ENCODE measurements at places on chromosomes 1 and 21.
A peak's percentile ranks its signal among the peaks of the same experiment; 100 is the strongest.

DNA sequence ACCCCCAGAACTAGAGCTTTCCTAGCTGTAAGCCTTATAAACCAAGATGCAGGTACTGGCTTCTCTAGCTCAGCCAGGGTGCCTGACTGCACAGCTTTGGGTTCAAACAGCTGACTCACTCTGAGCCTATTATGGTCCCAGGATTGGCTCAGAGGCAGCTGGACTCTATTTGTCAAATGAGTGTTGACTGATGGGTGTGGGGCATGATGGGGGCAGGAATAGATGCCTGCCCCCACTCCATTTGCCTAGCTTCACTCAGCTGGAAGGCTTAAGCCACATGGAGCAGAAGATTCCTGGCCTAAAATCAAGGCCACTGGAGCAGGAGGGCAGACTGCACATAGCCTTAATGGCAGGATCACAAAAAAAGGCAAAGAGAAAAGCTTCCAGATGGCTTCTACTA lies 90.5 kb downstream of the PIK3R3 start:
- no peak for DNase-seq

GRCh38 chr1:84253036-84253435 lies 48.5 kb upstream of the SAMD13 start:
- no peak for DNase-seq

GRCh38 chr1:182048562-182048961 lies 12.9 kb downstream of the ZNF648 start:
- no peak for DNase-seq

DNA sequence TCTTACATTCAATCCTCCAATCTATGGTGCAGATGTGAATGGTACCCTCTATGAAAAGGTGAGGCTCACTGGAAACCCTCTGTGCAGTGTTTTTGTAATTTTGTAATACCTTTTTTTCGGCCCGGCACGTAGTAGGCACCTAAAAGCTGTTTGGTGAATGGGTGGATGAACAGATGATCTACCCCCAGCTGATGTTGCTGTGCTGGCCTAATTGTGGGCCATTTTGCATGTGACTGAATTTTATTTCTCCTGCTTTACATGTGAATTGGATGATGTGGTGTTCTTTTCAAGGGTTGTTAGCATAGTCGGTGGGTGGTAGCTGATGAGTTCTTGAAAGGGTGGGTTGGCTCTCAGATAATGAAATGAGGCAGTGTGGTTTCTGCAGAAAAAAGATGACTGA lies 10.4 kb downstream of the KDM4A start:
- DNase-seq, result no peak

- no peak for DNase-seq
Observed at GRCh38 chr1:199046618-199047017, 407.8 kb downstream of the PTPRC start.

DNA sequence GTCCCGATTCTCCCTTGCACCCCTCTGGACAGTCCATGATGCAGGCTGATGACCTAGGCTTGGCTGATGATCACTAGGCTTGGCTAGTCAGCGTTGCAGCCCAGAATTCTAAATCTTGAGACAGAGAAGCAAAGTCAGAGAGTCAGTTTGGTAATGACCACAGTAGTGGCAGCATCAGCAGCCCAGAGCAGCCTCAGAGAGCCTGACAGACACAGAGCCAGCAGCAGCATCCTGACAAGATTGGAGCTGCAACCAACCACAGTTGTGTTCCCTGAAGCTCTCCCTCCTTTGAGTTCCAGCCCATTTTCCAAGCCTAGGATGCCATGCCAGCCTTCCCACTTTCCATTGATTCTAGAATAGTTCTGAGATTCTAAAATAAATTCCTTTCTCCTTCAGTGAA lies 16.8 kb upstream of the ITLN1 start:
- no peak for DNase-seq

- DNase-seq, result no peak
Observed at GRCh38 chr21:41217671-41218385, 49.9 kb downstream of the BACE2 start.

GRCh38 chr1:64483731-64484414 lies 13.9 kb downstream of the CACHD1 start:
- DNase-seq, result no peak

- no peak for DNase-seq
Observed at GRCh38 chr1:182615468-182616129, 11.4 kb upstream of the RGS16 start.

DNA sequence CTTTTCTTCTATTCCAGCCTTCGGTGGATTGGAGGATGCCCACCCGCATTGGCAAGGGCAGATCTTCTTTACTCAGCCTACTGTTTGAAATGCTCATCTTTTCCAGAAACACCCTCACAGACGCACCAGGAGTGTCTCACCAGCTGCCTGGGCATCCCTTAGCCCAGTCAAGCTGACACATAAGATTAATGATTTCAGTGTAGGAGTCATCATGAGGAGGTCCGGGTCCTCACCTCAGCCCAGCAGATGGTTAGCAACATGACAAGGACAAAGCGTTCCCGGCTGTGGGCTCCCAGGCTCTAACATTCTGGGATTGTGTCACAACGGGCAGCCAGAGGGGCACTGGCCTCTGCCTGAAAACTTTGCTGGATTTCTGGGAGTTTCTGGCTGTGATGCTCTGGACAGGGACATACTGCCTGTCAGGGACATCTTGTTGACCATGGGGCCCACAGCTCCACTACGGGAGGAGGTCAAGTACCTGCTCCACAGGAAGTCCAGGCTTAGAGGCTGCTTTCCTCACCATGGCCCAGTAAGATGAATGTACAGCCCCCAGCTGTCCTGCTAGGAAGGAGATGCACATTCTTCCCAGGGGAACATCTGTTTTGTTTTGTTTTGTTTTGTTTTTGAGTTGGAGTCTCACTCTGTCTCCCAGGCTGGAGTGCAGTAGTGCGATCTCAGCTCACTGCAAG lies 204.0 kb upstream of the COA6 start:
- DNase-seq, result no peak

DNA sequence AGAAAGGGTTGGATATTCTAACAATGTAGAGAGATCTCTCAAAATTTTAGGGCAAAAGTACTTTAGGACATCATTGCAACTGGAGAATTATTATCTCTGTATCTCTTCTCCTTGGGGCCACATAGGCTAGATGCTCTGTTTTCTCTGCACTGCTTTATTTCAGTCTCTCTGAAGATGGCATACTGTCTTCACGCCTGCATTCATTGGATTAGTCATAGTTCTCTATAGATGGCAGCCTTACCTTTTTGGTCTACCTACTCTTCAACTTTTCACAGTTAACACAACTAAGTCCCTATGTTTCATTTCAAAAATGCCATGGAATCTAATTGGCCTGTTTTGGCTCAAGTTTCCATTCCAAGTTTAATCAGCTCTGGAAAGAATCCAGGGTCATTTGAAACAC lies 1623.3 kb upstream of the B3GALT2 start:
- DNase-seq, result no peak

DNA sequence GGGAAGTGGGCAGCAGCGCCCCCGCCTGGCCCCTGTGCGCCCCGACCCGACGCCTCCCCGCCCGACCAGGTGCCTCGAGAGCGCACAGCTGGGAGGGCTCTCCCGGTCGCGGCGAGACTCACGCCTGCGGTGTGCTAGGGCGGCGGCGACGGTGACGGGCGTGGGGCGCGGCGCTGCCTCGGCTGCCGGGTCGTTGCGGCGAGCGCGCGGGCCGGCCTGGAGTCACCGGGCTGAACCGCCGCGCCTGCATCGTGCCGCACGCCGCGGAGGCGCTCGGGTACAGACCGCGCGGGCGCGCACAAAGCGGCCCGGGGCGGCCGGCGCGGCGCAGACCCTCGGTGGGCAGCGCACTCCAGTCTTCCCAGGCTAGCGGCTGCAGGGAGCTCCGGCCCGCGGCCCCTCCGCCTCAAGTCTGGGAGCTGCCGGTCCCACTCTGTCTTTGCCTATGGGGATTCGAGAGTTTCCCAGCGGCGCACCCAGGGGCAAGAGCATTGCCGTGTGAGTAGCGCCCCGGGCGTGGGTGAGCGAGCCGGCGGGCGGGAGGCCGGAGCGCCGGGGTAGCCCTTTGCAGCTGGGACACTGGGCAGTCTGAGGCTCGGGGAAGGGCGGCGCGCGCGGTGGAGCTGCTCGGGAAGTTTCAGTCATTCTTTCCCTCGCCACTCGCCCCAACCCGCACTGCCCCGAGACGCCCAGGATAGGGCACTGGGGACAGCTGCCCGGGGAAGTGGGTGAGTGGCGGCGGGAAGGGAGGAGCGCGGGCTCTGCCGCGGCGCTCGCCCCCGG lies at the start of gene SLC35F3:
Gene SLC35F3 (plus strand): TSS at position 44 of the 783 bp plus-strand sequence.
- peak; percentile 30 for DNase-seq

DNA sequence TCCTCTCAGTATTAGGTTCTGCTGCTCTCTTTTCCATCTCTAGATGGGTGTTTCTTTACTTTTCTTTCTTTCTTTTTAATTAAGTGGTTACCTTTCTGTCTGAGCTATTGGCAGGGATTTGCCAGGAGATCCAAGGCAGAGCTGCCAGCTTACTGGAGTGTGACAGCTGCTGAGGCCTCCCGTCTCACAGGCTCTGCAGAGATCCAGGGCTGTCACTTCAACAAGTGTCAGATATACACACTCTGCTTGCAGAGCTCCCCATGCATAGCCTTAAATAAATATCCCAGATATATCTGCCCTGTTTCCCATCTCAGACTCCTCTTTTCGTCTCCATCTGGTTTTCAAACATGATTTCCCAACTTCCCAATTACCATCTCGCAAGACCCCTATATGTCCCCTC lies 124.3 kb downstream of the NOS1AP start:
- no peak for DNase-seq

GRCh38 chr1:158102881-158103674 lies 77.6 kb upstream of the CD1D start:
- no peak for DNase-seq

- no peak for DNase-seq
Observed at GRCh38 chr1:221839321-221839720, 97.4 kb upstream of the DUSP10 start.

GRCh38 chr1:1354271-1355247 lies 3.8 kb downstream of the MXRA8 start:
- no peak for DNase-seq

- DNase-seq, result no peak
Observed at GRCh38 chr1:236164273-236164672, 21.9 kb downstream of the GPR137B start.

GRCh38 chr1:172939475-172939874 lies 111.3 kb downstream of the TNFSF18 start:
- no peak for DNase-seq

DNA sequence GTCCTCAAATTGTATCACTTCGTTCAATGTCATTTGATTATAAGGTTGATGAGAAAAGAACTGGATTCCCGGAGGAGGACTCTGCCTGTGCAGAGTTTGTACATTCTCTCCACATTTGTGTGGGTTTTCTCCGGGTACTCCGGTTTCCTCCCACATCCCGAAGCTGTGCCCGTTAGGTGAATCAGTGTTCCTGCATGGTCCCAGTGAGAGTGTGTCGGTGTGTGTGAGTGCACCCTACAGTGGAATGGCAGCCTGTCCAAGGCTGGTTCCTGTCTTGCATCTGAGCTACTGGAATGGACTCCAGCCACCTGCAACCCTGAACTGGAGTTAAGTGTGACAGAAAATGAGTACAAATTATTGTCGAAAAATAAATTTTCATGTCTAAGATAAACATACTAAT lies 92.2 kb upstream of the KCTD3 start:
- DNase-seq, result no peak

- DNase-seq, result no peak
Observed at GRCh38 chr1:219010720-219011119, 163.0 kb upstream of the LYPLAL1 start.

- peak; percentile 62 for DNase-seq
Observed at GRCh38 chr1:64898107-64898861, 68.1 kb downstream of the JAK1 start.

DNA sequence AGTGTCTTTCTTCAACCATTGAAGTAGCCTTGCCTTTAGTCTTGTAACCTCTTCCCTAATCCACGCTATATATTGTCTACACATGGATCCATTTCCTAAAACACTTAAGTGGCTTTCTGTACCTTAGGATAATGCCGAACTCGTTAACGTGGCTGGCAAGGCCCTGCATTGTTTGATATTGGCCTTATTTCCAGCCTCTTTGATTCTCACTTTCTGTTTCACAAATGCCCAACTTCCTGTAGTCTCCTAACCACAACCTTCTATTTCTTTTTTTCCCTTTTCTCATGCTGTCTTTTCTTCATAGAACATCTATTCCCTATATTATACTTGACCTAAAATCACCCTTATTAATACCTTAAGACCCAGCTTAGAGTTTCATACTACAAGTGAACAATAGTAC lies 536.0 kb downstream of the LMO4 start:
- no peak for DNase-seq

GRCh38 chr1:30512914-30513265 lies 210.5 kb downstream of the MATN1 start:
- no peak for DNase-seq

- no peak for DNase-seq
Observed at GRCh38 chr1:58861506-58861905, 77.7 kb upstream of the JUN start.

- DNase-seq, result peak; percentile 53
Observed at GRCh38 chr1:34929497-34929852, at the start of gene DLGAP3. Gene DLGAP3 (minus strand): TSS chr1:34929650. CDS start chr1:34905383, 24,267 bp downstream.

DNA sequence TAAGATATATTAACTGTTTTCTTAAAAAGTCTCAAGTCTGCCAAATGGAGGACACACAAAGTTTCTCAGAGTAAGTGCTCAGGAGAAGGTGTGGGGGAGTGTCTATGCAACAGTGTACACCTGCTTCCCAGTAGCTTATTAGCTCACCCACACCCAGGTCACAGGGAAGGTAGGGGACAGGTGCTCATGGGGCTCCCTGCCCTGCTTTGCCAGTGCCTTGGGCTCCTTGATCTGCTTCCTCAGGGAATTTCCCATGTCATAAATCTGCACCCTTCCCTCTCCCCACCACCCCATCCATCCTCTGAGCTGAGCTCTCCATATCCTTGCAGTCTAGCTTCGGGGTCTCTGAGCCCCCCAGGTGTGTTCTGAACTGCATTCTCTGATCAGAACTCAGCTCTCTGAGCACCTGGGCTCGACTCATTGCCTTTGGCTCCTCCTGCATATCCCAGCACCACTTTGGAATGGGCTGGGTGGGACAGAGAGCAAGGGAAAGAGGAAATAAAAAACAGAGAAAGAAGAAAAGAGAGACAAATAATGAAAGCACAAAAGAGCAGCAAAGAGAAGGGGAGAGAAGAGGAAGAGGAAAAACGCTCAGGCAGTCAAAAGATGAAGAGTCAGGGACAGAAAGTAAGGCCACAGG lies 87.0 kb upstream of the ATP1B1 start:
- no peak for DNase-seq

GRCh38 chr1:68904477-68904876 lies 407.6 kb upstream of the DEPDC1 start:
- no peak for DNase-seq

DNA sequence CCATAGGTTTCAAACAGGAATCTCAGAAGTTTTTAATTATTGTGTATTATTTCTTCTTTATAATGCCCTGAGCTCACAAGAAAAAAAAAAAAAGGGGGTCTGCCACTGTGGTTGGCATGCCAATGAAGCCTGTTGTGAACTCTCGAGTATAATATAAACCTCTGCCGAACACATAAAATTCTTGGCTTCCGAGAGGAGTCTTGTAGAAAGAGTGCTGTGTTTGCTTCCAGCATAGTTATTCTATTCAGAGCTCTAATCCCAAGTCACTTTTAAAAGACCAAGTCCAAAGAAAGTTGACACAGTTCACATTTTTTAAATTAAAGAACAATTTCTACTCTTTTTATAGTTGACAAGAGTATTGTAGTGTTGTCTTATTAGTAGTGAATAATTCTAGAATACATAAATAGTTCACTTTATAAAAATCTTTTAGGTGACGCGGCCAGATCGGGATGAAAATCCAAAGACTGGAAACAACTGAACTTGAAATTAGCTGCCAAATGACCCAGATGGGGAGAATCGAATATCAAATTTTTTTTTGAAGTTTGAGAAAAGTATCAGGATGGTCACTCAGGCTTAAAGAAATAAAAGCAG lies 293.2 kb downstream of the DUSP10 start:
- no peak for DNase-seq
